ENCODE measurements at places on chromosomes 6 and 20.

DNA sequence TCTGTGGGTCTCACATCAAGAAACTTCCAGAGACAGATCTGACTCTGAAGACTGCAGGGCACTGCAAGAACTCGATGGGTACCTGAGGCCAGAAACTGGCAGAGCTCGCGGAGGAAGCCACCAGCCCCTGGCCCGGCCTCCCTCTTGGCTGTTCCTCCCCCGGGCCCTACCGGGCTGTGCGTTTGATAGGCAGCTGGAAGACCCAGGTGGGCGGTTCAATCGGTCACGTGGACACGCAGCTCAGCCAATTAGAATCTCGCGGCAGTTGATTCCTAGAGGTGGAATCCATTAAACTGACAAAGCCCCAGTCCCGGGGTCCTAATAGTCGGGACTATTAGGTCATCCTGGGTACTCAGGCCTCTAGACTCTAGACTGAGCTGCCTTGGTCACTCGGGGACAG lies 154.2 kb upstream of the PROKR2 start:
- DNase-seq = no peak

GRCh38 chr20:24948939-24949679 lies at the start of gene CST7:
CST7 (plus strand) TSS chr20:24949269; CDS start chr20:24949506, 237 bp downstream.
- DNase-seq = no peak

GRCh38 chr20:5092765-5093339 lies 26.9 kb downstream of the PCNA start:
- DNase-seq = no peak

GRCh38 chr20:57874141-57874540 lies 164.3 kb upstream of the PMEPA1 start:
- DNase-seq = no peak

GRCh38 chr6:5211492-5211891 lies 49.3 kb downstream of the LYRM4 start:
- no peak for DNase-seq

Measured in RCC 7860 (cell line).